Stimulated activated CD8-positive, alpha-beta memory T cell treated with anti-CD3 and anti-CD28 coated beads, Interleukin-15, amount 100 ng/mL, for 24 hours (primary cell): ENCODE measurements at places on chromosomes 13 and 19.

DNA sequence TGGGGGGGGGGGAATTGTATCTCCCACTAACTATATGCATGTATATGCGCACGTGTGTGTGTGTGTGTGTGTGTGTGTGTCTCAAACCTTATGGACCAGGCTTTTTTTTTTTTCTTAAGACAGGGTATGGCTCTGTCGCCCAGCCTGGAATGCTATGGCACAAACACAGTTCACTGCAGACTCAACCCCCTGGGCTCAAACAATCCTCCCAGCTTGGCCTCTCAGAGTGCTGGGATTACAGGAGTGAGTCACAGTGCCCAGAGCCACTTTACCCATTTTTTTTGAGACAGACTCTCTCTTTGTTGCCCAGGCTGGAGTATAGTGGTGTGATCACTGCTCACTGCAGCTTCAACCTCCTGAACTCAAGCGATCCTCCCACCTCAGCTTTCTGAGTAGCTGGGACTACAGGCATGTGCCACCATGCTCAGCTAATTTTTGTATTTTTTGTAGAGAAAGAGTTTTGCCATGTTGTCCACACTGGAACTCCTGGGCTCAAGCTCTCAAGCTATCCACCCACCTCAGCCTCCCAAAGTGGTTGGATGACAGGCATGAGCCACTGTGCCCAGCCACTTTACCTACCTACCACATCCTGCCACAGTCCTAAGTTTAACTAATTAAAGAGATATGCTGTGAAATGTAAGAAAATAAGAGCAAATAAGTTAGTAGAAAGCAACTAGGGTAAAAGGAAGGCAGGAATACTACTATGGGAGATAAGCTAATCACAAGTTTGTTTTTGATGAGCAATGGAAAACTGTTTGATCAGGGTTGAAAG, 2.4 kb downstream of the ZMYM5 start:
- no peak for DNase-seq

DNA sequence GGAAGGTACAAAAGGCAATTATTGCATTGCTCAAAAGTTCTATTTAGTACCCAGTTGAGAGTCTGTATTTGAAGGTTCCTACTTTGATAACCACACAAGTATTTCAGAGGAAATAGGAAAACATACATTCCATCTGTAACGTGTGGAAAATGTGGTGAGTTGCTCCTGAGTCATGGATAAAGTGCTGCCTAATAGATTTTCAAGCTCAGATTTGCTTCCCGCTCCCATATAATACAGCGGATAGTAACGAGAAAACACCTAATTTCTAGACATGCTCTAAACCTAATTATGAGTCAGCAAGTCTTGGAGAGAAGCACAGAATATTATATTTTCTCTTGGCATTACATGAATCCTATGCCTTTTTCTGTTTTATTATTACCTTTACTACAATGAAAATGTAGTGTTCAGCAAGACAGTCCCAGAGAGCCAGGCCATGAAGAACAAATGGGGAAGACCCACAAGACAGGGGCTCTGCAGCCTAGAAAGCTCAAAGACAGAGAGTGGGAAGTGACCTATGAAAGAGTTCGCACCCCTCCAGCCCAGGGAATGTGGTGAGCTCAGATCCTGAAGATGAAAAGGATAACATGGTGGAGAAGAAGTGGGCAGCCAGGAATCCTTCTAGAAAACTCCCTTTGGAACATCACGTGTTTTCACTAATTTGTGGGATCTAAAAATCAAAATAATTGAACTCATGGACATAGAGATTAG, 116.1 kb downstream of the STARD13 start:
- no peak for DNase-seq

GRCh38 chr19:54335979-54336892, 2.7 kb downstream of the LILRA4 start:
- no peak for DNase-seq

DNA sequence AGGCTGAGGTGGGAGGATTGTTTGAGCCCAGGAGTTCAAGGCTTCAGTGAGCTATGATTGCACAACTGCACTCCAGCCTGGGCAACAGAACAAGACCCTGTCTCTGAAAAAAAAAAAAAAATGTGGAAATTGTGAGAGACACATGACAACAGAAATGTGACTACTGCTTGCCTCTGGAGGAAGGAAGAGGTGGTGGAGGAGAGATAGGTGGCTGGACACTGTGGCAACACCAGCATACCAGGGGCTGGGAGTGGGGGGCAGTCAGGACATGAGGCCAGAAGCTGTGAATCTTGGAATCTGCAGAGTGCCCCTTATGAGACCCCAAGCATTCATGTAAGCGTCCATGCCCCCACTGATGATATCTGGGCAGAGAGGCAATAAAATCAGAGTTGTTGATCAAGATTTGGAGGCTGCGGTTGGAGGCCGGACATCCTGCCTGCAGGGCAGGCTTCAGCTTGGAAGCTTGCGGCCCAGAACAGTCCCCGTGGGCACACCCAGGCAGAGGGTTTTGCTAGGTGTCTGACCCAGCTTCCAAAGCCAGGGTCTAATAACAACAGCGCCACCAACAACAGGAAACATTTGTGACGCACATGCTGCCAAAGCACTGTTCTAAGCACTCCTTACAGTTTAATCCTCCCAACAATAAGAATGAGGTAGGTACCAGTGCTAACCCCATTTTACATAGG, 16.9 kb downstream of the FAM187B start:
- peak; percentile 21 for DNase-seq

- no peak for DNase-seq
Measured at GRCh38 chr19:51091126-51091525, 8.4 kb upstream of the KLK14 start.

DNA sequence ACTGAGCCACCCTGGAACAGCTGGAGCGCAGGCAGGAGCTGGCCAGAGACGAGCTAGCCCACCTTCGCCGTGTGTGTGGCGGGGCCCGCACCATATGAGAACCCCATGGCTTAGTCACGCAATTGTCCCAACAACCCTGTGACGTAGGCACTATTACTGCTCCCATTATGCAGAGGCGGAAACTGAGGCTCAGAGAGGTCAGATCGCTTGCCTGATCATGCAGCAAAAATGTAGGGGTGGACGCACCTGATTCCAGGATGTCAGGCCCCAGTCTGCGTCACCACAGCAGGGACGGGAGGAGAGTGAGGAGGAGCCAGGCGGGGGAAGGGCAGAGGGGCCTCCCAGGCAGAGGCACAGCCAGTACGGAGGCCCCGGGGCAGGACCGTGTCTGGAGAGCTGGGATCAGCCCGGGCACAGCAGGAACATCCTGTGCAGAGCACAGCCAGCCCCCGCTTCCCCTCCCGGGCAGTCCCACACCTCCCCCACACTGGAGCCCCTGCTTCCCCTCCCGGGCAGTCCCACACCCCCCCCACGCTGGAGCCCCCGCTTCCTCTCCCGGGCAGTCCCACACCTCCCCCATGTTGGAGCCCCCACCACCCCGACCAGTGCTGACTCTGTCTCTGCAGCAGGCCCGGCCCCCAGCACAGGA, 16.7 kb downstream of the PIP5K1C start:
- no peak for DNase-seq

DNA sequence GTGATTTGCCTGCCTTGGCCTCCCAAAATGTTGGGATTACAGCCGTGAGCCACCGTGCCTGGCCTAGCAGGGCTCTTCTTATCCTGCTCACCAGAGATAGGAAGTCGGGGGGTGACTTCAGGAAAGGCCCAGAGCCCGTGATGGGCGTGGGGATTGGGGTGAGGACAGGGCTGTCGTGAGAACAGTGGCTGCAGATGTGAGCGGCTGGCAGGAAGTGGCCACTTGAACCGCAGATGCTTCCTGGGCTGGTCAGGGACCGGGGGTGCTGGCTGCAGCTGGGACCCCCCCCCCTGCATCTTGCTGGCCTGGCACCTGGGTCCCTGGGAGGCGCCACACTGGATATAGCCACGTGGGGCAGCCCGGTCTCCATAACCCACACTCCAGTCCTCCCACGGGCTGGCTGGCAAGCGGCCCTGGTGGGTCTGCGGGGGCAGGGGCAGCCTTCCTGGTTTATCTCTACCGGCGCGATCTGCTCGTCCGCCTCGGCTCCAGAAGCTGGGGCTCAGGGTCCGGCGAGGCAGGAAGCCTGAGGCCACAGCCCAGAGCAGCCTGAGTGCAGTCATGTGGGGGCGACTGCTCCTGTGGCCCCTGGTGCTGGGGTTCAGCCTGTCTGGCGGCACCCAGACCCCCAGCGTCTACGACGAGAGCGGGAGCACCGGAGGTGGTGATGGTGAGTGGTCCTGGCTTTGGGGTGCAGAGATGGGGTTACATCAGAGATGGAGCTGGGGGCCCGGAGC, at the start of gene F2RL3:
F2RL3 (plus strand) TSS at position 371 of the 737 bp plus-strand sequence; CDS start at position 562, 191 bp downstream.
- no peak for DNase-seq

GRCh38 chr19:5645409-5645808, 22.5 kb downstream of the SAFB start:
- no peak for DNase-seq

- DNase-seq = no peak
Measured at GRCh38 chr19:29795461-29796172, 16.2 kb upstream of the CCNE1 start.

GRCh38 chr19:4363571-4364304, 20.4 kb downstream of the MPND start:
- DNase-seq = no peak

DNA sequence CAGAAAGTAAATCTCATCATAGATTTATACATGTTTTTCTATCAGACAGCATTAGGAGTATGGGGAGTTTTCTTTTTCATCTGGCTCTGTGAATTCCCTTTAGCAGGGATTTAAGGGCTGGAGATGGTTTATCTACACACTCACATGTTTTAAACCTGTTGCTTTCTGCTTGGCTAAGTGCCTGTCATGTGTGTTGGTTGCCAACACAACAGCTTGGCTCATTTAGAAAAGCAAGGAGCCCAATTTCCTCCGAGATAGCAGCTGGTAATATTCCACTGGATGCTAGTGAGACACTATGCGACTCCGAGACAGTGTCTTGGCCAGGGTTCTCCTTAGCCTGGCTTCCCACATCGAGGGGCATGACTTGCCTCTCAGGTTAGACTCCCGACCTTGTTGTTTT, 83.3 kb downstream of the KLF5 start:
- DNase-seq = no peak

GRCh38 chr13:27493981-27494380, 43.6 kb upstream of the MTIF3 start:
- DNase-seq = no peak

GRCh38 chr19:31570718-31571117, 221.5 kb upstream of the TSHZ3 start:
- DNase-seq = no peak

DNA sequence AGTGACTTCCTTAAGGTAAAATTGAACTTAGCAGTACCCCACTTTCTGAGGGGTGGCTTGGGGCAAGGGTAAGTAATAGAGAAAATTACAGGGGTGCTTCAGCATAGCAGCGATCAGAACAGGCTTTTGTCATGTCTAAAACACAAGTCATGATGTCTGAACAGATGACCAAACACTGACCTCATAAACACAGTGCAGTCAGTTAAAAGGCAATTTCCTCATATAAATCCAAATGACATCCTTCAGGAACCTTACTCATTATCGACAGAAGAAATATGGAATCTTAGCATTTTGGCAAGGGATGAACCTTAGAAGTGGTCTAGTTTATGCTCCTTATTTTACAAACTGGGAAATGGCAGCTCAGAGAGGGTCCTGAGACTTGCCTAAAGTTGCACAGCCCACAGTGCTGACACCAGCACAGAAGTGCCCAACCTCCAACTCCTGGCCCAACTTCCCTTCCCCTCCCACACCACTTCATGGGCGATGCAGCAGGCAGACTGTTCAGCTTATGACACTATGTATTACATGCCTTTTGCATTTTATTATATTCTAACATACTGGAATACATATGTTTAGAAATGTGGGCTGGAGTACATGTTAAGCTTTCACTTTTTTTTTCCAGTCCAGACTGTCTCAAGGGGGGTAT, 3.6 kb downstream of the GJA3 start:
- no peak for DNase-seq

DNA sequence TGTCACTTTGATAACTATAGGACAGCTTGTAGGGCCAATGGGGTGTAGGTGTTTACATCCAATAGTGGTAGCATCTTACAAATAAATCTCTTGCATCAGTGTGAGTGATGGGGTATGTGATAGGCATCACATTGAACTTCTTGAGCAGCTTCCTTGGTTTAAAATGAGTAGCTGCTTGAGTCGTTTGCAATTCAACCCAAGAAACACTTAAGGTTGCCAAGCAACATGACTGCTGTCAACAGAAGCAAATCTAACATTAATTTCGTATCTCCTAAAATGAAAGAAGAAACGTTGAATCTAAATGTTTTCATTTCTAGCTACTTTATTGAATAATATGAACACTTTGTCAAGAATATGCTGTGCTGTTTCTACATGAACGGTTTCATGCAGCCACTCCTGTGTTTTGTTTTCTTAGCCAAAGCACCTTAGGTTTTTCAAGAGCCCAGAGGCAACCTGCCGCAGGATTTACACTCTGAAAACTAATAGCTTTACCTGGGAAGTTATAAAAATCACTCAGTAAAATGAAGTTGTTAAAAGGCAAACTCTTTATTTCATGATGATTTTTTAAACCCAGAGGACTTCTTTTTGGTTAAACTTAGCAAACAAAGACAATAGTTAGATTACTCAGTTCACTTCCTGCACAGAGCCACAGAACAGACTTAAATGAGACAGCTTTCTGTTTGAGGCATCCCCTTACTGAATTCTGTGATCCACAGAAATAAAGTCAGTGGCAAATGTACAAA, 305.2 kb downstream of the MTUS2 start:
- no peak for DNase-seq

DNA sequence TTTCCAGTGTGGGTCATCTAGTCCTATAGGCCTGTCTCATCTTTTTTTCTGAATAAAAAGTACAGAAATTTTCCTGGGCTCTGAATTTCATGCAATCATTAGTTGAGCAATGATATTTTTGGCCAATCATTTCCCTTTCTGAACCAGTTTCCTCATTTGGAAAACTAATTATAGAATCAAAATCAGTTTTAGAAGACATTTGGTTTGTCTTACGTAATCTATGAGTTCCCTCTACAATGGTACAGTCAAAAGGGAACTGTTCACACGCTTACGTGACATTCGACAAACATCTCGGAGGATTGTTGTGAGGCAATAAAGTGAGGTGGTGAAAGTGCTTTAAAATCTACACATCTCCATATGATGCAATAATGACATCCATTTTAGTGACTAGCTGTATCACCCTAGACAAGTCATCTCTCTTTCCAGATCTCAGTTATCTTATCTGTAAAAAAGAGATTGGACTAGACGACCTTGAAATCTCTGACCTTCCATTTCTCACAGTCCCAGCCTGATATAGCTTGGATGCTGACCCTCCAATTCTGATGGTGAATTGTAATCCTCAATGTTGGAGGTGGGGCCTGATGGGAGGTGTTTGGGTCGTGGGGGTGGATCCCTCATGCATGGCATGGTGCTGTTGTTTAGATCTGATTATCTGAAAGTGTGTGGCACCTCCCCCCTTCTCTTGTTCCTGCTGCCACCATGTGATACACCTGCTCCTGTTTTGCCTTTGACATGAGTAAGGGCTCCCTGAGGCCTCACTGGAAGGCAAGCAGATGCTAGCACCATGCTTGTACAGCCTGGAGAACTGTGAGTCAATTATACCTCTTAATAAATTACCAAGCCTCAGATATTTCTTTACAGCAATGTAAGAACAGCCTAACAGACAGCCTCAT, 26.7 kb downstream of the FLT1 start:
- no peak for DNase-seq

DNA sequence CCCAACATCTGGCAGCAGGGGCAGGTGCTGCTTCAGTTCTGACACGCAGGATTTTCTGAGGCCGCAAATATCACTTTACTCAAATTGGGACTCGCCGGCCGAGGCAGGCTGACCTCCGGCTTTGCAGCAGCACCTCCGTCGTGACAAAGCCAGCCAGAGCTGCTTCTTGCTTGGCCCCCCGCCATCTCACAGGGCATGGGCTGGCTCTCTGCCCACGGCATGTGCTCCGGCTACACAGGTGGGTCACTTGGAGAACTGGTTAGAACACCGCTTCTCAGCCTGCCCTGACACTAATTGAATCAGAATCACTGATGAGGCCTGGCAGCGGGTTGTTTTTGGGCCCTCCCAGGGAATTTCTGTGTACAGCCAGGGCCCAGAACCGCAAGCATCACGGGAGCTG, 112.3 kb downstream of the SLC7A1 start:
- DNase-seq = no peak
